Hematopoietic multipotent progenitor cell treated with erythropoietin and hydrocortisone succinate and interleukin-3 and kit ligand, for 15 days (in vitro differentiated cells): ENCODE measurements at places on chromosomes 12 and 14.

GRCh38 chr12:103455020-103455763, 40.6 kb downstream of the C12orf42 start:
- DNase-seq = no peak

DNA sequence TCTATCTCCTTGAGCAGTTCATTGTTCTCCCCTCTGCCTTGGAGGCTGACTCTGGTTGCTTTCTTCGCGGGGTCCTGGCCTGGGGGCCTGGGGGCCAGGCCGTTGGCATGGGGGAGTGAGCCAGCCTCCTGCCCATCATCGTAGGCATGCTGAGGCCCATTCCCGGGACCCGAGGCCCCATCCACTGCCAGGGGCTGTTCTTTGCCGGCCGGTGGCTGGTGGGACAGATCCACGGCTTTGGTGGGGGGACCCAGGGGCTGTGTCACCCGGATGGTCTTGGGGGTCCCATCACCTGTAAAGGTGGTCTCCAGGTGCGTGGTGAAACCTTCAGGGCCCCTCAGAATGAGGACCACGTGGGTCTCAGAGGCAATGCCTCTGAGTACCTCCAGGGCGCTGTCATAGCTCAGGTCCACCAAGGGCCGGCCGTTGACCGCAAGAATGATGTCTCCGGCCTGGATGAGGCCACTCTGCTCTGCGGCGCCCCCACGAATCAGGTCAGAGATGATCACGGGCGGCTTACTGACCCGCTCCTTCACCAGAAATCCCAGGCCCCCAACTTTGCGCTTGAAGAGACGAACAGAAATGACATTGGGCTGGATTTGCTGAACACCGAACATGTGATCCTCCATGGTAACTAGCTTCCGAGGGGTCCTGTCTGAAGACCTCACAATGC, 30.8 kb downstream of the NOS1 start:
- DNase-seq = no peak

- DNase-seq = no peak
These were observed 191.4 kb downstream of the KITLG start for GRCh38 chr12:88388566-88389540.

DNA sequence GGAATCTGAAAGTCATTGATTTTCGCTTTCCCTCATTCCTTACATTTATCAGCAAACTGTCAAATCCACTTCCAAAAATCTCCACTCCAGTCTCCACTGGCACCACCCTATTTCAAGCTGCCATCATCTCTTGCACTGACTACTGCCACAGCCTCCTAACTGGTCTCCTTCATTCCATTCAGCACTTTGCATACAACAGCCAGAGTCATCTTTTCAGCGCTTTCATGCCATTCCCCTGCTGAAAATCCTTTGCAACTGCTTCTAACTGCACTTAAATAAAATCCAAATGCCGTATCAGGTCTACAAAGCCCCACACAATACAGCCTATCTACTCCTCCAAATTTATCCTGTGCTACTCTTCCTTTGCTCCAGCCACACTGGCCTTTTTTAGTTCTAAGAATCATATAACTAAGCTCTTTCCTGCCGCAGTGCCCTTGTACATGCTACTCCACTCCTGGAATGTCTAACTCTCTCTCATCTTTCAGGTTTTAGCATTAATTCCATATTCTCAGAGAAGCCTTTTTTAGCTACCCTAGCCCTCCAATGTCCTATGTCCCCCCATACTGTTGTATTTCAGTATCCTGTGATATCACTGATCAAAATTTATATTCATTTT, 21.6 kb downstream of the FERMT2 start:
- DNase-seq = no peak

- no peak for DNase-seq
These were observed 379.3 kb upstream of the DCN start for GRCh38 chr12:91561958-91562325.

- no peak for DNase-seq
These were observed 39.5 kb upstream of the YAF2 start for GRCh38 chr12:42277396-42278127.
